ENCODE measurements at places on chromosomes 2 and 18. TPM values are rescaled to one million over a fixed set of nuclear protein-coding genes. Genes with fewer than 3 reads are reported as not detected.

GRCh38 chr2:2830576-2830975, 499.5 kb upstream of the MYT1L start:
- no peak overlapping the region for H3K27ac ChIP-seq
- H3K4me3 ChIP-seq, result no peak overlapping the region
- H3K27me3 ChIP-seq, result no peaks in the 10 kb centered on the region
- H3K4me1 ChIP-seq, result no peaks in the 10 kb centered on the region
- DNase-seq, result no peak

- H3K27ac ChIP-seq, result no peak overlapping the region
- DNase-seq, result no peak
- no peak overlapping the region for H3K4me3 ChIP-seq
- no peaks in the 10 kb centered on the region for H3K36me3 ChIP-seq
- no peaks in the 10 kb centered on the region for H3K4me1 ChIP-seq
Measured at GRCh38 chr2:135149251-135149650, 97.2 kb downstream of the RAB3GAP1 start.

Gene ASXL3
- total RNA-seq, result 0.31 TPM

Gene MC2R
- not detected for total RNA-seq
